ENCODE measurements at places on chromosomes 1 and 21. TPM values are rescaled to one million over a fixed set of nuclear protein-coding genes. Genes with fewer than 3 reads are reported as not detected.

The RNU1-4 gene
- 3,937 TPM for total RNA-seq

GRCh38 chr21:37074197-37074510 is 1.1 kb downstream of the TTC3 start:
- no peak for DNase-seq

The TSPEAR gene
- 0.11 TPM for total RNA-seq

GRCh38 chr1:32868806-32869455 is 1.8 kb downstream of the FNDC5 start:
- DNase-seq, result peak; percentile 29

The ITLN1 gene
- not detected for total RNA-seq

- no peak for DNase-seq
Observed at GRCh38 chr1:3590139-3590763, 21.1 kb downstream of the MEGF6 start.

GRCh38 chr1:224042557-224043118 is 71.3 kb upstream of the FBXO28 start:
- no peak for DNase-seq

DNA sequence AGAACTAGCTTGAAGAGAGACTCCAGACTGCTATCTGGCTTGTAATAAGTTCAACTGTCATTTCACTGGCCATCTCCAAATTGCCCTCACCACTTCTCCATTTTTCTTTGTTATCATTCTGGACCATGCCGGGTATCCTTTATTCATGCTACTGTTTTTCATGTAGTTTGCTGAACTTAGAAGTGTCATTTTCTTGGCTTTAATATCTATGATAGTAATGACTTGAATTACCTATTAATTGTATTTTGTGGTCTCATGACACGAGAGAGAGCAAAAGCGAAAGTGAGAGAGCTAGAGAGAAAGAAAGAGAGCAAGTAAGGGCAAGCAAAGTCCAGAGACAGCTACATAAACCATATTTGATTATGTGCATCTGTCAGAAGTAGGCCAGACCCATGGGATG is 184.9 kb upstream of the ATP1B1 start:
- no peak for DNase-seq

GRCh38 chr1:27011058-27011764 is 1.4 kb downstream of the TENT5B start:
- DNase-seq, result peak; percentile 64

The AGMAT gene
- 0.25 TPM for total RNA-seq

DNA sequence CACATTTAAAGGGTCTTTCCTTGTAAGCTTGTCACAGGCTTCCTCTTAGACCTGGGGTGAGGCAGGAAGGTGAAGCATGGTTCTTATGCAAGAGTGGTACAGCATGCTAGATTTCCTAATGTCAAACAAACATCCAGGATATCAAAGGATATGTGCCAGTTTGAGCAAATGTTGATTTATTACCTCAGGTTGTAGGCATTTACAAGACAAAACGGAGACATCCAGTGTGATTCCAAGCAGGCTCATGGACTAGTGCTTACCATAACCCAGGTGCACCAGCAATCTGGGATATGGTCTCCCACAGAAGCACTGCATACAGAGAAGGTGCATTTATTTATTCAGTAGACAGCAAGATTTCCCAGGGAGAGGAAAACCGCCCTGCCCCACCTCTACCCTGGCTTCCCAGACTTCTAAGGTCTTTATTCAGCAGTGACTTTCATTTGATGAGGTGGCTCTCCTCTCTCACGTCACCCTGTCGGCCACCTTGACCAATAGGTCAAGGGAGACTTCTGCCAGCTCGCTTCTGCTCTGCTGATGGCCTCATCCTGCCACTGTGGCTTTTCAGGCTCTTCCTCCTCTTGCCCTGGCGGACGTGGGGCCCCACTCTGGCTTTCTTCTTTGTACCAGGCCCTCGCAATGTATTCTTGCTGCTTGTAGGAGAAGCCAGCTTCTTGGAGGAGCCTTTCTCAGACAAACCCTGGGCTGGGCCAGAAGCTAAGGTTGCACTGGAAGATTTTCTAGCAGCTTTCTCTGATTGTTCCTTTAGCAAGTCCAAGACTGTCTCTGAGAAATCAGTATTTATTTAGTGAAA is 25.6 kb downstream of the HHIPL2 start:
- no peak for DNase-seq

DNA sequence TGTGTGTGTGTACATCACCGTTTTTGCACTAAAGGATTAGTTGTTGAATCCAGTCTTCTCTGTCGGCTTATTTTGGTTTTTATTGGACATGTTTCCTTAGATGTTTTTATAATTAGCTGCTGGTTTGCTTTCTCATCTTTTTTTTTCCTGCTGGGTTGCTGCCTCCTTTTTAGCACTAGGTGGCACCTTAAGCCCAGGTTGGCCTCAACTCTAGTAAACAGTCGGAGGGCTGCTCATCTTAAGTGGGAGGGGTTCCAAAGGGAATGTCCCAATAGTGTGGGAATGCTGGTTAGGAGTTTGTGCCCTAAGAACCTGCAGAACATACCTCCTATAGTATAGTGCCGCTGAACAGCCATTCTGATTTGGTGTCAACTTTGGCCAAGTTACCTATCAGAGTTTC is 570.1 kb upstream of the CXADR start:
- DNase-seq, result no peak

The XCL2 gene
- not detected for total RNA-seq

The OR2G6 gene
- total RNA-seq, result 0.04 TPM

The SETDB1 gene
- total RNA-seq, result 101 TPM

GRCh38 chr1:169727307-169727706 is 6.6 kb downstream of the SELE start:
- DNase-seq, result no peak

The OR10T2 gene
- not detected for total RNA-seq

- no peak for DNase-seq
Observed at GRCh38 chr21:34131586-34131985, 58.2 kb downstream of the MRPS6 start.

The WRAP73 gene
- total RNA-seq, result 20.8 TPM

The VTCN1 gene
- 28.3 TPM for total RNA-seq

The MAN1C1 gene
- 2.9 TPM for total RNA-seq

GRCh38 chr1:91885213-91885715 is 687 bp downstream of the TGFBR3 start:
- peak; percentile 47 for DNase-seq

DNA sequence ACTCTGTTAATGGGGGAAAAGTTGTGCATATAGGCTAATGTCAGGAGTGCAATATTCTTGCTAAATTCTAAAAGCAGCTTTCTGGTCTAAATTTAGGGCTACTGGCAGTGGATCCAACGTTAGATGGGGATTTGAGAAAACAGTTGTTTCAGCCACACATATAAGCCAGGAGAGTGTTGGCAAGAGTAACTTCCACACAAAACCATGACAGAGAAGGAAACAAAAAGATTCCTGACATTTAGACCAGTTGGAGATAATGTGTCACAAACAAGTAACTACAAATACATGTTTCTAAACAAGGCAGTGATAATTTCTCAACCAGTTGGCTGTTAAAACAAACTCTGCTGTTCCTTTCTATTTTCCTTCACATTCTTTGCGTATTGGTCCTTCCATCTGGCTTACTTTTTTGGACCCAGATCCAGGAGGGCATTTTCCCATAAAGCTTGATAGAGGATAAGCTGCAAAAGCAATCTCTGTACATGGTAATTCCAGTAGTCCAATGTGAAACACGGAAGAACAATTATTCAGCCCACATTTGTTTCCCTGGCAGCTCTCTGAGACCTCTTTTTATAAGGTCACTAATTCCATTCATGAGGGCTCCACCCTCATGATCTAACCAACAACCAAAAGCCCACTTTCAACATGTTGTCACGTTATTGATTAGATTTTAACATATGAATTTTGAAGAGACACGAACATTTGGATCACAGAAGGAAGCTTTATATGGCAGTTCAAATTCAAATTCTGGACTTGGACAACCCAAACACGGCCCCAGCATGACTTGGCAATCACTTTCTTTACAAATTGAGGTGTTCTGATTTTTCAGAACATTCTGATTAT is 1888.6 kb downstream of the MRPL39 start:
- DNase-seq, result no peak

DNA sequence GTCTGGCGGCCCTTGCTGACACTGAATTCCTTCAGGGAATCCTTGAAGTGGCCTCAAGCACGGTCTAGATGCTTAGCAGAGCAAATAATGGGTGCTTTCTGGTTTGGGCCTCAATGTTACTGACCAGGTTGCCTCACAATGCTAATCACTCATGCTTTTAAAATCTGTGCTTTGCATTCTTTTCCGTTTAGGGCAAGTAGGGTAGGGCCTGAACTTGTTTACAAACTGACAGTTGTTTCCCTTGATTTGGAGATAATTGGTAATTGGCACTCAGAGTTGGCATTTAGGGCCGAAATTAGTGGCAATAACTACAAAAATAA is 1.4 kb downstream of the VPS13D start:
- DNase-seq, result no peak

The TDRD5 gene
- not detected for total RNA-seq

The HAO2 gene
- total RNA-seq, result 0.27 TPM

- DNase-seq, result no peak
Observed at GRCh38 chr1:163824490-163824889, 502.7 kb downstream of the NUF2 start.

GRCh38 chr1:188382851-188383250 is 1554.1 kb downstream of the PLA2G4A start:
- no peak for DNase-seq

DNA sequence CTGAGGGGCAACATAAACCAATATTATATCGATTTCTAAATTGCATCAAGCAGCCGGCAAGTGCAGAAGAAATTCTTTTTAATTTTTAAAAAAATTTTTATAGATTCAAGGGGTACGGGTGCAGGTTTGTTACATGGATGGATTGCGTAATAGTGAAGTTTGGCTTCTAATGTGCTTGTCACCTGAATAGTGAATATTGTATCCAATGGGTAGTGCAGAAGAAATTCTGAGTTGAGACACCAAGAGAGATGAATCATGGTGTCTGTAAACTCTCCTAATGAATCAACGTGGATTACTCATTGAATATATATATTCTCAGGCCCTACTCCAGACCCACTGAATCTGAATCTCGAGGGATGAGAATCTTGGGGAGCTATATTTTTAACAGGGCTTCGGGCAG is 253.7 kb upstream of the FOXD3 start:
- no peak for DNase-seq

The GNG12 gene
- total RNA-seq, result 40.5 TPM

DNA sequence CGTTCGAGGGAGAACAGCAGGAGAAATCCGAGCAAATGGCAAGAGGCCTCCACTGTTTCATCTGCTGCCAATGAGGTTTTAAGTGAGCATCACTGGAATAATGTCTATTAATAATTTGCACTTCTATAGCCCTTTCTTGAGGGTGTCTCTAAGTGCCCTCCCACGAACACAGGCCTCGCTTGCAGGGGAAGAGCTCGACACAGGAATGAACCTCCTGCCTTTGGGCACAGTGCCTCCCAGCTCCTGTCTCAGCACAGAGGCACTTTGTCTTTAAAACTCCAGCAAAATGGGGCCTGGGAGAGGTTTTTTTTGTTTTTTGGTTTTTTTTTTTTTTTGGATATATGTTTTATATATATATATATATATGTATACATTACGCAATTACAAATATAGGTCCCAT is 56.6 kb downstream of the OLIG1 start:
- no peak for DNase-seq

The S100A12 gene
- not detected for total RNA-seq

The KRTAP24-1 gene
- not detected for total RNA-seq

DNA sequence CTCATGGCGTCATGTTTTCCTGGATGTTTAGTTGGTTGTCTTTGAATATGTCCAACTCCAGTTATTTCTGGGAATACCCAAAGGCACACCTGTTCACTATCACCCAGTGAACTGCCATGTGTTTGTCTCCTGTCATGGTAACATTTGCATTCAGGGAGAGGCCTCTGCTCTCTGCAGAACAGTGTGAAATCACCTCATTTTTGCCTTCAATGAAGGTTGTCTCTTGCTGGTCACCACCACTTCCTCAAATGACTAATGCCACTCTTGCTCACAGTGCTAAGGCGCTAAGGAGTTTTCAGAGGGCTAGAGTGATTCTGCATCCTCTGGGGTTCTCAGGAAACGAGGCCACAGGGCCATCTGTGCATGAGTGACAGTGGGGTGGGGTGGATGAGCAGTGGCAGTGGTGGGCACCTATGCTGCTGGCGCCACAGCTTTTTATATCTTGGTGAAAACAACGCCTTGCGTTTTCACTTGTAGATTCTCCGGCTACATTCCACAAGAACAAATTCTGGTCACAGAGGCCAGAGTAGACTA is 60.0 kb upstream of the ATP5PO start:
- no peak for DNase-seq

DNA sequence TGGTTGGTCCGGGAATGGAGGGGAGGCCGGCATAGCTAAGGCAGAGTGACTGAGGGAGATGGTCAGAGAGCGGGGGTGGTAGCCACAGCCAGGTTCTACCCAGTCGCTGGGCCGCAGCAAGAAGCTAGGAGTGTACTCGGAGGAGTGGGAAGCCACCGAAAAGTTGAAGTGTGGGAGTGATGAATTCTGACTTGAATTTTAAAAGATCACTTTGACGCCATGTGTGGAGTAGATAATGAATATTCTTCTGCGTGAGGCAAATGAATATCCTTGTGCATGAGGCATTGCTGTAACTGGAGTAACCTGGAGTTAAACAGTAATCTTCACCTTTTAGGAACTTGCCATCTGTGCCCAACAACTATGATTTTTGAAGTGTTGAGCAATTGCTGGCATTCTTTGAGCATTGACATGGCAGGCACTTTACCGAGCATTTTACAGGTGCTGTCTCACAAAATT is 6.9 kb downstream of the CTPS1 start:
- DNase-seq, result no peak

The DUSP10 gene
- total RNA-seq, result 3.5 TPM

- no peak for DNase-seq
Observed at GRCh38 chr1:198201956-198202784, 45.4 kb downstream of the NEK7 start.

All from mesothelial cell of epicardium (in vitro differentiated cells).